ENCODE measurements at places on chromosomes 6 and 20. TPM values are rescaled to one million over a fixed set of nuclear protein-coding genes. Genes with fewer than 3 reads are reported as not detected.

Gene TRIM15
- not detected for total RNA-seq

Gene CALHM4
- total RNA-seq: not detected

Gene SLC24A3
- total RNA-seq: 2.0 TPM

Gene ZNF391
- 7.1 TPM for total RNA-seq

Gene FAXC
- total RNA-seq: 0.49 TPM

Gene IMPG1
- total RNA-seq: not detected

Gene NTSR1
- 0.09 TPM for total RNA-seq

Gene ZNF311
- total RNA-seq: 2.1 TPM

Gene PPP1R16B
- total RNA-seq: 7.5 TPM

Gene CFB
- total RNA-seq: 72.6 TPM

Gene CDK19
- 41.7 TPM for total RNA-seq

Gene FOXF2
- total RNA-seq: 0.58 TPM

Gene SLC32A1
- total RNA-seq: not detected

Gene APOM
- 0.53 TPM for total RNA-seq

Gene PRRT1
- total RNA-seq: 6.1 TPM

Gene DEFB123
- total RNA-seq: not detected

Gene HLA-G
- 1.2 TPM for total RNA-seq

Gene SLC17A2
- not detected for total RNA-seq

Gene SNAP25
- 2.5 TPM for total RNA-seq

Gene TINAG
- 0.31 TPM for total RNA-seq

Gene NOX3
- not detected for total RNA-seq

Gene ZNFX1
- 40.7 TPM for total RNA-seq

Gene LRRC73
- 1.2 TPM for total RNA-seq

Gene CNR1
- total RNA-seq: 3.5 TPM

Gene GJA1
- total RNA-seq: 80.5 TPM

Gene NKAIN4
- 3.0 TPM for total RNA-seq

Gene HS3ST5
- 1.9 TPM for total RNA-seq

Gene SULF2
- 79.2 TPM for total RNA-seq

Gene KPNA5
- 29.5 TPM for total RNA-seq

Gene IP6K3
- total RNA-seq: 0.31 TPM

Gene PREX1
- 33.9 TPM for total RNA-seq

Gene SUMO4
- total RNA-seq: 7.1 TPM

Gene TPD52L2
- total RNA-seq: 69.1 TPM

Gene ARMC12
- 0.80 TPM for total RNA-seq
